CD4-positive, alpha-beta T cell (primary cell): ENCODE measurements at places on chromosomes 1 and 21.

GRCh38 chr1:62077821-62078220, 116.8 kb upstream of the L1TD1 start:
- peaks cover 4% of the 10 kb centered on the region for H3K36me3 ChIP-seq
- no peaks in the 10 kb centered on the region for H3K4me1 ChIP-seq
- no peaks in the 10 kb centered on the region for H3K27me3 ChIP-seq
- DNase-seq, result no peak
- no peak overlapping the region for H3K27ac ChIP-seq

- peaks cover 65% of the 10 kb centered on the region for H3K4me1 ChIP-seq
- H3K4me3 ChIP-seq, result peak overlapping the region; percentile 77
- H3K27me3 ChIP-seq, result no peaks in the 10 kb centered on the region
Observed at GRCh38 chr1:2415337-2415736, 3.0 kb upstream of the PEX10 start.

- peaks cover 35% of the 10 kb centered on the region for H3K36me3 ChIP-seq
- peak within 1 kb of the TSS; percentile 77 for H3K4me3 ChIP-seq
- H3K4me1 ChIP-seq, result peaks cover 76% of the 10 kb centered on the region
- DNase-seq, result peak; percentile 96
- peak within 1 kb of the TSS; percentile 89 for H3K27ac ChIP-seq
Observed at GRCh38 chr1:161177112-161177935, at the start of gene B4GALT3. Gene B4GALT3 (minus strand): TSS chr1:161177507. CDS start chr1:161176060, 1,447 bp downstream.

- H3K4me3 ChIP-seq, result no peak overlapping the region
- no peaks in the 10 kb centered on the region for H3K27me3 ChIP-seq
- no peak overlapping the region for H3K27ac ChIP-seq
- no peaks in the 10 kb centered on the region for H3K4me1 ChIP-seq
Observed at GRCh38 chr1:30135698-30136097, 587.7 kb downstream of the MATN1 start.

DNA sequence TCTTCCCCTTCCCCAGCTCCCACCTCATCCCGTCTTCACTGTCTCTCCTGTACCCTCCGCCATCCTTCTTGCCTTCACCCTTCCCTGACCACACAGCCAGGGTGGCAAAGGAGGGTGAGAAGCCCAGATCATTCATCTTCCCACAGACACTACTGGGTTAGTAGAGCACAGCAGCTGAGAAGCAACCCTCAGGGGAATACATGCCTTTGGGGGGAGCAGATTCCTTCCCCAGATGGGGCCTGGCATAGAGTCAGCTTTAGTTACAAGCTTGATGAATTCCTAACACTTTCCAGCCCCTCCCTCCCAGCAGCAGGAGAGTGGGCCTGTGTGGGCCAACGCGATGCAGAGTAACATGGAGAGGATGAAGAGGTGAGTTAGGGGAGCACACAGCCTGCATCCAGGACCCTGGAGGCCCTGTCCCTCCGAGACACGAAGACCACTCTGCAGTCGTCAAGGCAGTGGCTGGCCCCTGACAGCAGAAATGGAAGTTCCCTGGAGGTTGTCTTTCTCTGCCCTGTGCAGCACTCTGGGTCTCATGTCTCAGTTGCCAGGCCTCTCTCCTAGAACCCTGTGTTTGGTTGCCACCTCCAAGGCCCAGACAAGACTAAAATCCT, 8.8 kb upstream of the BTG2 start:
- no peak for DNase-seq
- no peak overlapping the region for H3K27ac ChIP-seq
- peaks cover 22% of the 10 kb centered on the region for H3K4me1 ChIP-seq
- no peaks in the 10 kb centered on the region for H3K36me3 ChIP-seq

DNA sequence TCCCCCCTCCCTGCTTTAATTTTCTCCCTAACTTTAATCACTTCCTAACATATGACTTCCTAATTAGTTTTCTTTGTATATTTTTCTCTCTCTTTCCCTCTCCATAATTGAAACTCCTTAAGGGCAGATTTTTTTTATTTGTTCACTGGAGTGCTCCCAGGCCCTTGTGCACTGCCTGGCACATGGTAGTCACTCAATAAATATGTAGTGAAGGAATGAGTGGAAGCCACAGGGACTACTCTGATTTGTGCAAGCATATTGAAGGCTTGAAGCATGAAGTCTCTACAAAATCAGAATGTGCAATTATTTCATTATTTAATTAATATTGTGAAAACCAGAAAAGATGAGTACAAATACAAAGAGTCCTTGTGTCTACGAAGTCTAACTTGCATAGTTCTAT, 41.5 kb downstream of the SNX7 start:
- no peaks in the 10 kb centered on the region for H3K36me3 ChIP-seq
- H3K4me3 ChIP-seq, result no peak overlapping the region
- no peak for DNase-seq
- H3K4me1 ChIP-seq, result no peaks in the 10 kb centered on the region
- H3K27me3 ChIP-seq, result no peaks in the 10 kb centered on the region
- H3K27ac ChIP-seq, result no peak overlapping the region

DNA sequence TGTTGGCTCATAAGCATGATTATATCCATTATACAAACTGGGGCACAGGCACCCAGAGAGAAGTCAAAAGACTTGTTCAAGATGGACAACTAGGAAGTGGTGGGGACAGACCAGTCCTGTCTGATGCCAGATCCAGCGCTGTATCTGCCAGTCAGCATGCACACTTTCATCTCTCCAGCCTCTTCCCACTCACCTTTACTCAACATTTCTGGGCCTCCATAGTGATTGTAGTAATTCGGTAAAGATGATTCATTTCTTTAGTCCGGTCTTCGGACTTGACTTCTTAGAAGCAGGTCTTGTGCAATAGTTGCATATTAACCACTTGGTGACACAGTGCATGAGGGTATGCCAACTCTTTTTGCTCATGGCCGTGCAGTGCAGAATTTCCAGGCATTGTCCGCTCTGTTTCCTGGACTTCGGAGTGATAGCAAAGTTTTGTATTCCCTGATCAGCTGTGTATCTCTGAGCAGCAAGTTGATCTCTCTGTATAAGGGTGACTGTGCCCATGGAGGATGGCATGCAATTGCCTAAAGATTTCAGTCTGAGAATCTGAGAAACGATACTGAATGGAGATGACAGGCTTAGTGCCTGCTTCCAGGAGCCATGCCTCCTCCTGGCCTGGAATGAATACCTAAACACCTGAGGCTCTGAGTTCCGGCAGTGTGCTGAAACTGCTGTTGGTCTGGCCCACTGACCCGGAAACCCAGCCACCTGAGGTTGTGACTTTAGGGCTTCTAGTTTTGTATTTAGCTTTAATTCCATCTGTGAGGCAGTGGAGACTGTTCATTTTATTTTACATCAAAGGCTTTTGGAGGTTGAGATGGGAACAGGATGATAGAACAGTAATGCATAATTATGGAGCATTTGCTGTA, 39.0 kb downstream of the GALNT2 start:
- H3K36me3 ChIP-seq, result no peaks in the 10 kb centered on the region
- no peak overlapping the region for H3K27ac ChIP-seq
- H3K27me3 ChIP-seq, result no peaks in the 10 kb centered on the region
- no peak overlapping the region for H3K4me3 ChIP-seq
- peaks cover 49% of the 10 kb centered on the region for H3K4me1 ChIP-seq

- H3K27me3 ChIP-seq, result no peaks in the 10 kb centered on the region
- DNase-seq, result no peak
- peaks cover 91% of the 10 kb centered on the region for H3K36me3 ChIP-seq
- H3K4me3 ChIP-seq, result no peak overlapping the region
- H3K27ac ChIP-seq, result no peak overlapping the region
Observed at GRCh38 chr1:109582021-109582420, 33.6 kb downstream of the GNAI3 start.

DNA sequence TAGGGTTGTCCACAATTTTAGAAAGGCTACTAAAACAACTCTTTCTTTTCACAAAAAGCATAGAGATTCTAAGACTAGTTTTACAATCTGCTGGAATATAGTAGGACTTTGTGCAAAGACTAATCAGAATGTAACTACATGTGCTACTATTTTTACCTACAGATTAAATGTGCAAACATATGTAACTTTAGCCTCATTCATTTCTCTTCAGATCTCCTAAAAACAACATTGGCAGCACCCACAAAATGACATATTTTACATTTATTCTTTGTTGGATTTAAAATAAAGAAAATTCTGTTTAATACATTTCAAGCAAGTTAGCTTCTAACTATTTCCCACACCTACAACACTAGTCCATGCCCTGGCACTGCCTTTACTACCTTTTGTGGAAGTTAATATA, 292.2 kb downstream of the AKT3 start:
- no peak overlapping the region for H3K4me3 ChIP-seq
- DNase-seq, result no peak
- no peak overlapping the region for H3K27ac ChIP-seq
- H3K36me3 ChIP-seq, result peaks cover 18% of the 10 kb centered on the region

DNA sequence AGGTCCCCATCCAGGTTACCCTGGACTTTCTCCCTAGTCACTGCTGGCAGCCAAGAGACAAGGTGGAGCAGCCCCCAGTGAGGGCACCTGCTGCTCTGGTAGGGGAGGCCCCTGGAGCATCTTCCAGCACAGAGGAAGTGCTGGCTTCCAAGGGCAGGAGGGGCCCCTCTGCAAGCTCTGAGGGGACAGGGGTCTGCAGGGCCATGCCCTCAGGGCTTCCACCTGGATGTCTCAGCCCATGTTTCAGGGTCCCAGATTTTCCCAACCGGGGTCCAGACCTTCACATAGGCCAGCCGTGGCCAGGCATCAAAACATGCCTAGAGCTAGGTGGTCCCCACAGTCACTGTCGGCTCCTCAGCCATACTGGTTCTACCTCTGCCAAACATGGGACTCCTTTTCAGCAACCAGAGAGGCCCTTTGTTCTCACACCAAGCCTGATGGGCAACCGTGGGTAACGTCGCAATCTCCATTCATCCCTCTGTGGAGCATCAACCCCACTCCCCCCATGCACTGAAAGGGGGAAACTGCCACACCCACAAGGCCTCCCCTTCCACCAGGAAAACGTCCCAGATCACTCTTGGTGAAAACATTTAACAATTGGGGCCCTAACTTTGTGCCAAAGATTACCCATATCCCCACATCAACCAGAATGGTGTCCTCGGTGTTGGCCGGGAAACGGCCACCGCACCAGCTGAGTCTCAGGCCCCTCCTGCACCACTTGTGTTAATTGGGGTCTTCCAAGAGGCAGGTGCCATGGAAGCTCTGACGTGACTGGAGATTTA, 1.9 kb upstream of the COL6A2 start:
- H3K4me3 ChIP-seq, result no peak overlapping the region
- peaks cover 34% of the 10 kb centered on the region for H3K4me1 ChIP-seq
- H3K27ac ChIP-seq, result no peak overlapping the region
- no peaks in the 10 kb centered on the region for H3K36me3 ChIP-seq

DNA sequence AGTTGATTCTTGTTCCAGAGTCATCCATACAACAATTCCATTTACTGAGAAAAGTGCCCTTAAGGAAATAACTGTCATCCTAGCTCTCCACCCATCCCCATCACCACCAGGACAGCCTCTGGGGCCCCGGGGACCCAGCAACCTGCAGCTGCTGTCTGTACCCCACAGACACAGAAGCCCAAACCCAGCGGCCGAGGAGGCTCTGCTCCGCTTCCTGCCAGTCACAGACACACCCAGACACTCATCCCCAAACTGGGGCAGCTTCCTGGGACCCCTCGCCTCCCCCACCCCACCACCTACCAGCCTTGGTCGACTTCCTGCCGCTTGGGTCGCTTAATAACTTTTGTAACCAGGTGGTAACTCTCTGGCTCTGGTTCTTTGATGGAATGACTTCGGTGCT, 121.6 kb upstream of the SLC25A33 start:
- no peaks in the 10 kb centered on the region for H3K27me3 ChIP-seq
- peak overlapping the region; percentile 46 for H3K4me3 ChIP-seq
- H3K27ac ChIP-seq, result no peak overlapping the region
- no peaks in the 10 kb centered on the region for H3K36me3 ChIP-seq
- DNase-seq, result peak; percentile 35

DNA sequence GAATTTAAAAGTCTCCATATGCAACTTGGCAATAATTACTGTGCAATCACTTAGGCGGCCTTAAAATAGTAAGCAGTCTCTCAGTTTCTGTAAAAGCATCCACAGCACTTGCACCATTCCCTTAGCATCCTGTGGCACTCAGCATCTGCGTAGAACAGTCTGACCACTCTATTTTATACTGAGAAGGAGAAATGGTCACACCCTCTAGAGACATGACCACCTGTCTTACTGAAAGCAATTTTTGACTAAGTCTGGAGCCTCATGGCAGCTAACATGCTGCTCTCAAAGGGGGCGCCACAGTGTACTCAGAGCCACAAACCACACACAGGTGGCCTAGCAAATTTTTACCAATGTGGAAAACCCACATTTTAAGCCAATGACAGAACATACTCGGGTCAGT, 62.0 kb downstream of the KCNK1 start:
- no peak for DNase-seq
- H3K27me3 ChIP-seq, result peaks cover 9% of the 10 kb centered on the region
- no peaks in the 10 kb centered on the region for H3K36me3 ChIP-seq
- no peak overlapping the region for H3K27ac ChIP-seq
- no peaks in the 10 kb centered on the region for H3K4me1 ChIP-seq

GRCh38 chr1:3351449-3352298, 102.8 kb upstream of the ARHGEF16 start:
- H3K36me3 ChIP-seq, result no peaks in the 10 kb centered on the region
- peaks cover 3% of the 10 kb centered on the region for H3K27me3 ChIP-seq
- no peak overlapping the region for H3K4me3 ChIP-seq

GRCh38 chr1:89720839-89721238, 87.9 kb downstream of the LRRC8C start:
- no peak for DNase-seq
- H3K27me3 ChIP-seq, result no peaks in the 10 kb centered on the region
- peaks cover 6% of the 10 kb centered on the region for H3K36me3 ChIP-seq
- no peak overlapping the region for H3K4me3 ChIP-seq

DNA sequence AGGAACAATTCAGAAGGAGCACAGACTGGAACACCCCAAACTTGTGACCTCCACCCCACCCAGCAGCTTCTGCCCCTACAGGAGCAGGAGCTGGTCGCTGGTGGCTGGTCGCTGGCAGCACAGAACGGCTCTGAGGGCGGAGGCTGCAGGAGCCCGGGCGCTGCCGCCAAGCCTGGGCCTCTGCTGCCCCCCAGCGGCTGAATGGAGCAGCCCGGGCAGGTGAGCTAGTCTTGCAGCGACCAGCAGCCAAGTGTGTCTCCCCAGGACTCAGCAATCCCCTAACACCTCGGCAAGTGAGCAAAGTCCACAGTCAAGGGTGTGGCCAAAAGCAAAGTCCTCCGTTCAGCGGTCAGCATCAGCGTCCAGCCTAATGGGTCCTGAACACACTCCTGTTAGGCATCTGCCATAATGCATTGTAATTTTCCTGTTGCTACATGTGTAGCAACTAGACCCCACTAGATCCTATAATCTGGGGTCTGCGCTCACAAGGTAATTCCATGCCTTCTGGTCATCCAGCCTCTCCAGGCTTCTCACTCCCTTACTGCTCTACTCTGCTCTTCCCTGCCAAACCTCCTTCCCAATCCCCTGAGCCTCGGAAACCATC, 12.1 kb upstream of the GJB5 start:
- H3K27me3 ChIP-seq, result no peaks in the 10 kb centered on the region
- no peak overlapping the region for H3K4me3 ChIP-seq
- no peak overlapping the region for H3K27ac ChIP-seq
